Stimulated activated CD4-positive, alpha-beta T cell treated with anti-CD3 and anti-CD28 coated beads, Interleukin-12 subunit alpha, Interleukin-12 subunit beta, amount 100 ng/mL, for 48 hours (primary cell): ENCODE measurements at places on chromosomes 5 and 9.

- DNase-seq, result no peak
These were observed 547.6 kb upstream of the WWC1 start for GRCh38 chr5:167743695-167744464.

DNA sequence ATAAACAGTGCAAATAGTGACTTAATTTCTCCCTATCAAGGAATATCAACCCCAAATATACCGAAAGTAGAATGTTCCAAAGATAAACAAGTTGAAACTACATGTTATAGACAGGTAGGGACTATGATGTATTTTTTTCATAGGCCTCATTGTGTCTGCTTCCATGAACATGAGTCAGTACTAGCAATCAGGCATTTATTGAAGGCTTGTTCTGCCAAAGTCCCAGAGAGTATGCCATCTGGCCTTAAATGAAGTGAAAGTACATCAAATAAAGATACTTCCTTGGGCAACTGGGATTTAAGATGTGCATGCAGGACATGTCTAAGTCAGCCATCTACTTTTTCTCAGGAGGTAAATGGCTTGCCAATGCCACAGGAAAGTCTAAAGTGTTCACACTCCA is 6.5 kb downstream of the GHR start:
- DNase-seq, result no peak

DNA sequence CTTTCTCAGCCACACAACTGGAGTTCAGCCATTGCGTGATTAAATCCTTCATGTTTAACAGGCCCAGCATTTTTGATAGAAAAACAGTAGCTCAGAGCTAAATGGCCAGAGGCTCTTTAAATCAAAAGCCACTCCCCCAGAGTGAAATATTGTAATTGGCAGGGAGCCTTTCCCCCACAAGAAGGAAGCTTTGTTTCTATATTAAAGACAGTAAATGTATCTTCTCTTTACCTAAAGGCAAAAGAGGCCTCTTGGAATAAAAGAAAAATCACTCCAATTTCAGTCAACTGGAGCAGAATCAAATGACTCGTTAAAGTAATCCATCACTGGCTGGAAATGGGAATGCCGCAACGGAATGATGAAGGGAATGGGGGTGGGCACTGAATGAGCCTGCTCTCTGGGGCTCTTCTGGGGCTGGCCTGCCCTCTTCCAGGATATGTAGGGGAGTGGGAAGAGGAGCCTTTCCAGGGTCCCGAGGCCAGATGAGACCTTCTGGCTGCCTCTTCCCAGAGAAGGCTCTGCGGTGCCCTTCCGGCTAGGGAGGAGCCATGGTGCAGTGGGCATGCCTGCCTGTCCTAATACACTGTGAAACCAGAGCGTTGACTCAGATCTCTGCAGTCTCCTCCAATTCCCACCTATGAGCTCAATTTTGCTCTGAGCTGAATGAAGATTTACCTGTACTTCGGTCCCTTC is 45.2 kb downstream of the ANKDD1B start:
- DNase-seq, result no peak

GRCh38 chr9:75892216-75892911 is 1.9 kb downstream of the PCSK5 start:
- peak; percentile 20 for DNase-seq

DNA sequence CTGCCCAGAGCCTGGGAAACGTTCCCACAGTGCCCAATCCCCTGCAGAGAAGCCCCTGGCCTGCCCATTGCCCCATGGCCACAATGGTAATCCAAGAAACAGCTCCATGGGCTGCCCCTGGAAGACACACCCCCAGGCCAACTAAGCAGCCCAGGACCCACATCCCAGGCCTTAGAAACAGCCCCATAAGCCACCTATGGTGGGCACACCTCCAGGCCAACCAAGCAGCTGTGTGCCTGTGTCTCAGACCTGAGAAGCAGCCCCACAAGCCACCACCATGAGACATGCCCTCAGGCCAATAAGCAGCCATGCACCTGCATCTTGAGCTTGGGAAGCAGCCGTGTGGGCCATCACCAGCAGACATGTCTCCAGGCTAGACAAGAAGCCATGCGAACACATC is 52.9 kb upstream of the SSBP2 start:
- no peak for DNase-seq

- no peak for DNase-seq
These were observed at the start of gene LHX2 for GRCh38 chr9:124011460-124012301. TSS of gene LHX2 (plus strand) at chr9:124011768. CDS start at chr9:124012349, 581 bp downstream.

GRCh38 chr5:65197531-65198455 is 283.9 kb downstream of the ADAMTS6 start:
- DNase-seq, result no peak

GRCh38 chr9:126612326-126612812 is 1.4 kb upstream of the LMX1B start:
- no peak for DNase-seq

GRCh38 chr9:92425474-92425873 is 1.2 kb upstream of the OMD start:
- no peak for DNase-seq

DNA sequence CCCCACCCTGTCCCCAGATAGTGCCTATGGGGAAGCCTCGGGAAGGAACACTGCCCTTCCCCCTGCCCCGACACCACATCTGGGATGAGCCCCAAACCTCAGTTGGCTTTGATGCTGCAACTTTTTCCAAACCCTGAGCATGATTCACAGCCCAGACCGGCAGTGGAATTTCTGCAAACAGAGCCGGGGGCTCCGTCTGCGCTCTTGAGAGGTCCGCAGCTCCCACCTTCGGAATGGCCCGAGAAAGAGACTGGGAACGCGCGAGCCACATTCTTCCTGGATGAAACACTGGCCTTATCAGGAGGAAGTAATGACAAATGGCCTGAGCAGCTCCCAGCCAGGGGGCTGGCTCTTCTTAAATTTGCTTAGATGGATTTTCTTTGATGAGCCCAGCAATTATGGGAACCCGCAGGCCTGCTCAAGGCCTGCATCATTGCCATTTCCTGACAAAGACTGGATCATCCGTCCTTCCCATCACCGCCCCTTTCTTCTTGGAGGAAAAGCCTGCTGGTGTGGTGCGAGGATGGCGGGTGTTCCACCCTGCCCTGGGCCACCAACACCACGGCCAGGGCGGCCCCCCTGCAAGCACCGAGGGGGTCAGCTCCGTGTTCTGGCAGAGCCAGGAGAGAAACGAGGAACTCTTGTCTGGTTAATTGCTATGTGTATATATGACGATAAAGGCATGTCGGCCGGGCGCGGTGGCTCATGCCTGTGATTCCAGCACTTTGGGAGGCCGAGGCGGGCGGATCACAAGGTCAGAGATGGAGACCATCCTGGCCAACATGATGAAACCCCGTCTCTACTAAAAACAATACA is 38.8 kb upstream of the COL5A1 start:
- DNase-seq, result no peak

DNA sequence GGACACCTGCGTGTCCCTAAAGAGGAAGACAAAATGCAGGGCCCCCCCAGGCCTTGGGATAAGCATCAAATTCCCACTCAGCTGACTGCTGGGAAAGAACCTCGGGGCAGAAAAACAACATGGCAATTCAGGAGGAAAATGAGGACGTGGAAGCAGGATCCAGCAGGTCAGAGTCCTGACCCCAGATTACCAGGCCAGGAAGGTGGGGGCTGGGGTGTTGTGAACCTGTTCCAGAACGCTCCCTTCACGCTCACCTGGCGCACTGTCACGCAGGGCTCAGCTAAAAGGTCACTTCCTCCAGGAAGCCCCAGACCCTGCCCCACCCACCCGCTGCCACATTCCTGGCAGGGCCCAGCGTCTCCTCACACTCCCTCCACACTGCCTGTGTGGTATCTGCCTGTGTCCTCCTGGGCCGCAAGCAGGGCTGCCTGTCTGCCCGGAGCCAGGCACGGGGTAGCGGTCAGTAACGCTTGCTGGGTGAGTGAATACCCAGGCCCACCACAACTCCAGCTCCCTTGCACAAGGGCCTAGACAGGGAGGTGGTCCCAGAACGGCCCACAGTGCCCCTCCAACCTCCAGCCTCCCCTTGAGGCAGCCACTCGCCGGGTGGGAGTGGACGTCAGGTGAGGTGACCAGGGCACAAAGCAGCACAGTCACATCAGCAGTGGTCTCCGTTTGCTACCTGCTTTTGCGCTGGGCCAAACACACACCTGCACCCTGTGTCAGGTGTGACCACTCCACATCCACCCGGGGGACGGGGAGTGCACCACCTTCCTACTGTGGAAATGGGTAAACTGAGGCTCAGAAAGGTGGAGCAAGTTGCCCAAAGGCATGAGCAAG is 18.1 kb downstream of the VAV2 start:
- no peak for DNase-seq

DNA sequence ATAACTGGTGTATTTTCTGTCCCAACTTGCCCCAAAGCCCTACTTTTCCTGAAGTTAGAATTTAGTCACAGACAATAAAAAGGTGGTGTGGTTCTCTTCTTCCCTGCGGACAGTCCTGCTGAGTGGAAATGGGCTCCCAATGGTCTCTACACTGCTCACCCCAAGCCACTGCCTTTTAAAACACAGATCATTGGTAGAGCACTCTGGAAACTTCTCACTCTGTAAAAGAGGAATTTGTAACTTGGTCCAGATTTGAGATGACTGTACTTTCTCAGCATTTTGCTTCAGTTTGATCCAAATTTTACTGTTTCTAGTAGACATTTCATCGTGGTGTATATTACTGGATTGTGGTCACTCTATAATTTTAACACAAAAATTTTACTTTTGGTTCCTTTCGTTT is 80.3 kb upstream of the ROR2 start:
- DNase-seq, result no peak

- no peak for DNase-seq
These were observed 30.7 kb upstream of the JADE2 start for GRCh38 chr5:134494780-134495179.

DNA sequence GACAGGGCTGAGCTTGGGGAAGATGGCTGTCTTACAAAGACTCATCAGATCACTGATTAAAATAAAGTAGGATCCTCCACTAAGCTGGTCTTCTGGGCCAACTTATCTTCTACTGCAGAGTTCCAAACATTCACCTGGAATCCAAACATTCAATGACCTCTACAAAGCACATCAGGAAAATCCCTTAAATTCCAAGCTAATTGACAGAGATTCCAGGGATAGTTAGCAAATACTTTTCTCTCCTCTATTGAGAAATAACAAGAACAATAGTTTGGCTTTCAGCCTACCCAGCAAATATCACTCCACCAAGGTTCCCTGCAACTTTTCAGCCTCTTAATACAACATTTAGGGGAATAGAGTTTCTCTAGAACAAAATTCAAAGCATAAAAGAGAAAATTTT is 140.6 kb upstream of the LIFR start:
- no peak for DNase-seq

DNA sequence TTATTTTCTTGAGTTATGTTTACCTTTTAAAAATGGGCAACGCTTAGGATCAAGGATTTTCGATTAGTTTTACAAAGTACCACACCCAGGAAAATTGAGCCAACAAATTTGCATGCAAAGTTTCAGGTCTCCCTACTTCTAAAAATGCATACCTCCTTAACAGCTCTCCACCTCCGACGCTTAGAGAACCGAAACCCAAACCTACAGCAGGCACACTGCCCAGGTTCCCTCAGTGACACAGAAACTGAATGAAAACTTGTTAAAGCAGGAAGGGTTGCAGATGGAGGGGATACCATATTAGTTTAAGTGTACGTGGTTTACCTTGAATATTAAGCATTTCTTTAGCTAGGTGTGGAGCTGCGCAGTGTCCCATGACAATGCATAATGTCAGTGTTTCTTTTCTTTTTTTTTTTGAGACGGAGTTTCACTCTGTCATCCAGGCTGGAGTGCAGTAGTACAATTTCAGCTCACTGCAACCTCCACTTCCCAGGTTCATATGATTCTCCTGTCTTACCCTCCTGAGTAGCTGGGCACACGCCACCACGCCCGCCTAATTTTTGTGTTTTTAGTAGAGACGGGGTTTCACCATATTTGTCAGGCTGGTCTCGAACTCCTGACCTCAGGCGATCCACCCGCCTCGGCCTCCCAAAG is 1.6 kb upstream of the SUB1 start:
- DNase-seq, result no peak

DNA sequence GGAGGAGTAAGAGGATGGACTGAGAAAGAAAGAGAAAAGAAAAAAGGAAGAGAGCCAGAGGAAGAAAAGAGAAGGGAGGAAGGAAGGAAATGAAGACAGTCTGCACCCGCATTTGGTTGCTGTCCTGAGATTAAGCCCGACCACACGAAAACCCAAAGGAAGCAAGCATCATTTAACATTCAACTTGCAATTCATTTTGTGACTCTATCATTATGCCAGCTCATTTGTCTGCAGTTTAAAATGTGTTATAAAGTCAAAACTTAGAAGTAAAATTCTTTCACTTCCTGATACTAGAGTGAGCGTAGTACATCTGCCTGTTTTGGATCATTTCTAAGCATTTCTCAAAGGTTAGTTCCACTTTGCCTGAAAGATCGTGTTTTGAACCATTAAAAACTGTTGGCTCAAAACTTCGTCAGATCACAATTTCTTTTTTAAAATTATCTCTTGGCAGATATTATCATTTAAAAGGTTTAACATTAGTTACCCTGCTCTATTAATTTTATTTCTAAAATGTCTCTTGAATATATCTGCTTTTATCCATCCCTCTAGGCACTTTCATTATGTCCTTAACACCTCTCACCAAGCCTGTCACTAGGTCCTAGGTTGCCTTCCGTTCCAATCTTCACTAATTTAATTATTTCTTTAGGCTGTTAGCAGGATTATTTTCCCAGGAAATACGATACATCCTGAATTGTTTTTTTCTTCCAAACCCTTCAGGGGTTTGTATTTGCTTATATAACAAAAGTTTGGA is 240.9 kb downstream of the TLE4 start:
- DNase-seq, result no peak

DNA sequence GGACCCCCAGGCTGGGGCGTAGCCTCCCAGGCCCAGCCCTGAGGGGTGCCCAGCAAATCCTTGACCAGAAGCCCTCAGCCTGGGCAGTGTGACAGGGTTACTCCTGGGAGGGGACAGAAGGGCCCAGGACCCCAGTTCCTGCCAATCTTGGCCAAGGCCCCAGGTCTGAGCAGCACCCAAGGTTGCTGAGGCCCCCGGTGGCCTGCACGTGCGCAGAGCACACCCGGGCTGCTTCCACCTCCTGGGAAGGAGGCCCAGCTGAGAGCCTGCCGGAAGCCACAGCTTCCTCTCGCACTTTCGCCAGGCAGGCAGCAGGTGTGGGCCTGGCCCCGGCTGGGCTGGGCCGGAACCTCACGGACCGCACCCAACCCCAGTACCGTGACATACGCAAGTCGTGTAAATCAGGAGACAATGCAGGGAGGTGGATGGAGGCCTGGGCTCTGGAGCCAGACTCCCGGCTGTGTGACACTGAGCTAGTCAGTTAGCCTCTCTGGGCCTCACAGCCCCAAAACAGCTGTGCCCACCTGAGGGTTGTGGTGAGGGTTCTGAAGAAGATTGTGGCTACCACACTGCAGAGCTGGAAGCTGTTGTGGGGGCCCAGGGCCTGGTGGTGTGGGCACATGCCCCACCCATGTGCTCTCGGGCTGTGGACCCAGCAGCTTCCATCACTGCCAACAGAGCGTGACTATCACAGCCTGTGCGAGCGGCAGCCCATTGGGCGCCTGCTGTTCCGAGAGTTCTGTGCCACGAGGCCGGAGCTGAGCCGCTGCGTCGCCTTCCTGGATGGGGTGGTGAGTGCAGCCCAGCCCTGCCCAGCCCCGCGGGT is 5.1 kb downstream of the GRK6 start:
- peak; percentile 75 for DNase-seq

GRCh38 chr9:36959681-36960574 is 74.1 kb downstream of the PAX5 start:
- no peak for DNase-seq

GRCh38 chr5:150945947-150946346 is 41.2 kb upstream of the ZNF300 start:
- no peak for DNase-seq

GRCh38 chr5:137935694-137936093 is 46.4 kb downstream of the PKD2L2 start:
- no peak for DNase-seq

GRCh38 chr5:75473463-75473862 is 38.0 kb downstream of the CERT1 start:
- DNase-seq, result no peak

GRCh38 chr9:14423815-14424261 is 109.9 kb upstream of the NFIB start:
- no peak for DNase-seq
